Activated naive CD8-positive, alpha-beta T cell treated with anti-CD3 and anti-CD28 coated beads for 36 hours (primary cell): ENCODE measurements at places on chromosomes 6 and 20. TPM values are rescaled to one million over a fixed set of nuclear protein-coding genes. Genes with fewer than 3 reads are reported as not detected.

NOX3 gene
- total RNA-seq = not detected

- no peak for DNase-seq
Observed at GRCh38 chr20:64080013-64080812, at the start of gene OPRL1. Gene OPRL1 (plus strand): TSS chr20:64080082. CDS start chr20:64092721, 12,639 bp downstream.

- DNase-seq = no peak
Observed at GRCh38 chr6:23633996-23634395, 492.0 kb upstream of the NRSN1 start.

DNA sequence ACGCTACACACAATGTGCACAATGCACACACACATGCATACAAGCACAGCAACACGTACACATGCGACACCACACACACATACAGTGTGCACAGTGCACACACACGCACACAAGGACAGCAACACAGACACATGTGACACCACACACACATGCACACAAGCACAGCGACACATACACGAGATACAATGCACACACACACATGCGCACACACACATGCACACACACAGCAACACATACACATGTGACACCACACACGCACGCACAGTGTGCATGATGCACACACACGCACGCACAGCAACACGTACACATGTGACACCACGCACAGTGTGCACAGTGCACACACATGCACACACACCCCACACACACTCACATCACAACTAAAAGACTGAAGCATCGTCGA lies 327.3 kb downstream of the THBS2 start:
- no peak for DNase-seq

DNA sequence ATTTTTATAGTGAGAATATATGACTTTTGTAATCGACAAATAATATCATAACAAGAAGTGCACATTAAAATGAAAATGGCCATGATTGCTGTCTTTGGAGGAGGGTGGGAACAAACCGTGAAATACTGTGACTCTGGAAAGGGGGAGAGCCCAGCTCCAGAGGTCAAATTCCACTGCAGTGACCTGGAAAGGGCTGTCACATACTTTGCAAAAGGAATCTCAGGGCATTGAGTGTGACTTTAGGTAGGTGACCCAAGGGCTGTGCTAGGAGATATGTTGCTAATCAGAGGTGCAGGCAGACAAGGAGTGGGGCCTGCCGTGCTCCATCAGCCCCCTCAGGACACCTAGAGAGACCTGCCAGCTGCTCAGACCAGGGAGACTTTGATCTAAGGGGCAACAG lies 28.1 kb upstream of the BMP7 start:
- no peak for DNase-seq

GRCh38 chr6:103819509-103819908 lies 1040.2 kb downstream of the HACE1 start:
- DNase-seq = no peak

GRCh38 chr6:14061643-14062042 lies 55.9 kb upstream of the CD83 start:
- no peak for DNase-seq

DNA sequence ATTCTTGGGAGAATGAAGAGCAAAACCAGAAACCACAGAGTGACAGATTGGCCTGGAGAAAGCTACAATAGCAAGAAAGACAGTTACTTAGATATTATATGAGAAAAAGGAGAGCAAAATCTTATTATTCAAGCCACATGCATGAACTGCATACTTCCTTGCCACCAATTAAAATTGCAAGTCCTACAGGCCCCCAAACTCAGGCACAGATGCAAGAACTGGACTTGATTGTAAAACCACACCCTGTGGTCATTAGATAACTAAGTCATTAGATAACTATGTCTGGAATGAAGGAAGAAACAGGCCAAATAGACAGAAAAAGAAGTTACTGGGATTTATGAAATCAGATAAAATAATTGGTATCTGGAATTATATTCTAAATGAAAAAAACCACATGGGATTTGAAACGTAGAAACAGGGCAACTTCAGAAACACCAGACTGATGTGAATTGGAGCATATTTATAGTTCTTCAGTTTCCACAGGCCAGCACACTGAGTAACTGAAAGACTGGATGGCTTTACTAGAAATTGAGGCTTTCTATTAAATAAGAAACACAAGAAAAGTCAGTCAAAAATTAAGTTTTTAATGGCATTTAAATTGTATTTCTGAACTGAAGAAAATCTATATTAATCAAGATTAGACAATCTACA lies 49.4 kb upstream of the CARMIL1 start:
- no peak for DNase-seq
